ENCODE measurements at places on chromosomes 1 and 21.

DNA sequence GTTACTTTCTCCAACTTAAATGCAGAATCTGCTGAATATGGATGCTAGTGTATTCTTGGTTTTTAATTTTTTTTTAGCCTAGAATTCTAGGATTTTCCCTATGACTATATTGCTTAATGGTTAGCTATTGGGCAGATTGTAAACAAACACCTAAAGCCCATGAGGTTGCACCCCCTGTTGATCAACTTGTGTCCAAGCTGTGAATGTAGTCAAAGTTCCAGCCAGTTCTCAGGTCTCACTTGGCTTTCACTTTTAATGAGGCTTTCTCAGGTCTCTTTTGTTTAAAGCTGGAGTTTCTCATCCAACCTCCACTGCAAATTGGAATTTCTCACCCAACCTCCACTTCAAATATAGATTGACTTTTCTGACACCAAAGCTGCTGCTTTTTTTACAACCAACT lies 35.9 kb downstream of the FCER1A start:
- DNase-seq = no peak
- no peak overlapping the region for H3K27ac ChIP-seq
- H3K4me3 ChIP-seq = no peak overlapping the region
- H3K36me3 ChIP-seq = no peaks in the 10 kb centered on the region
- no peaks in the 10 kb centered on the region for H3K27me3 ChIP-seq

DNA sequence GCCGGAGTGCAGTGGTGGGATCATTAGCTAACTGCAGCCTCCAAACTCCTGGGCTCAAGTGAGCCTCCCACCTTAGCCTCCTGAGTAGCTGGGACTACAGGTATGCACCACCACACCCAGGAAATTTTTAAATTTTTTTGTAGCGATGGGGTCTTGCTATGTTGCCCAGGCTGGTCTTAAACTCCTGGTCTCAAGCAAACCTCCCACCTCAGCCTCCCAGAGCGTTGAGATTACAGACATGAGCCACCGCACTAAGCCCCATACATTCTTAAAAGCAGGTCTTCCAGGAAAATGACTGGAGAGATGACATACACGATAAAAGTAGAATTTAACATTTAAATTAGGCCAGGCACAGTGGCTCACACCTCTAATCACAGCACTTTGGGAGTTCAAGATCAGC lies 13.4 kb downstream of the MTFR1L start:
- DNase-seq = no peak
- H3K4me3 ChIP-seq = no peak overlapping the region
- no peaks in the 10 kb centered on the region for H3K27me3 ChIP-seq
- H3K36me3 ChIP-seq = peaks cover 90% of the 10 kb centered on the region

GRCh38 chr21:39082656-39083376 lies 100.4 kb downstream of the PSMG1 start:
- H3K27me3 ChIP-seq = no peaks in the 10 kb centered on the region
- H3K27ac ChIP-seq = no peak overlapping the region
- H3K4me1 ChIP-seq = no peaks in the 10 kb centered on the region
- no peak for DNase-seq
- no peak overlapping the region for H3K4me3 ChIP-seq
- H3K36me3 ChIP-seq = no peaks in the 10 kb centered on the region

GRCh38 chr1:65425697-65426096 lies 5.2 kb downstream of the LEPR start:
- no peaks in the 10 kb centered on the region for H3K27me3 ChIP-seq
- H3K36me3 ChIP-seq = peaks cover 2% of the 10 kb centered on the region
- no peak for DNase-seq
- no peak overlapping the region for H3K4me3 ChIP-seq

DNA sequence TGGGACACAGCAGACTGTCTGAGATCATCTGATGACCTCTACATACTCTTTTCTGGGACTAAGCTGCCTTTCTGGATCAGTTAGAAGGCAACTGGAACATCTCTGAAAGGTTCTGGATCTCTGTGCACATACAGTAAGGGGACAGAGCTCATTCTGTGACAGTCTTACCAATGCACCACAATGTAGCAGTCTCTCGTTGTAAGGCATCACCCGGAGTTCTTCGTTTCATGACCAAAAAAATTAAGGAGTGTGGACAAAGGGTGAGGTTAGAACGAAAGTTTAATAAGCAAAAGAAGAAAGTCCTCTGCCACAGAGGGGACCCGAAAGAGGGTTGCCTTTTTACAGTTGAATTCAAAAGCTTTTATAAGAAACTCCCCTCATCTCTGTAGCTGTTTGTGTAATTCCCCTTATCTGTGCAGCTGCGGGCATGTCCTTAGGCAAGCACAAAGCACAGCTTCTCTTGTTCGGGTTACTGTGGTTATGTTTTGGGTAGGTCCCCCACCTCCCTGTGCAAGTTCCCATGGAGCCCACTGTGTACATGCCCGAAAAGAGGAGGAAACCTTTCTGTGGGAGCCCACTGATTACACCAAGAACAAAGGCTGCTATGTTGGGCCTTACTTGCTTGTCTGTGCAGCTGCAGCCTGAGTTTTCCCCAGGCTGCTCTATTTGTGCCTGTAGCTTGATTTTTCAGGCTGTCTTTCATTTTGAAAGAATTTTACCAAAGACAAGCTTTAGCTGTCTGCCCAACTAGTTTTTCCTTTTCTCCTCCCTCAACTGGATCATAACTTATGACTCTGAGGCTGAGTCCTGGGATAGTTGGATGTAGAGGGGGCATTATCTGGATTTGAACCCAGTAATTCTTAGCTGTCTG lies 53.1 kb upstream of the CACNA1E start:
- H3K4me3 ChIP-seq = no peak overlapping the region
- peaks cover 2% of the 10 kb centered on the region for H3K4me1 ChIP-seq
- DNase-seq = no peak
- no peaks in the 10 kb centered on the region for H3K27me3 ChIP-seq
- H3K36me3 ChIP-seq = no peaks in the 10 kb centered on the region

GRCh38 chr1:111904478-111905218 lies 84.8 kb downstream of the KCND3 start:
- H3K27me3 ChIP-seq = no peaks in the 10 kb centered on the region
- H3K36me3 ChIP-seq = no peaks in the 10 kb centered on the region
- peaks cover 37% of the 10 kb centered on the region for H3K4me1 ChIP-seq
- H3K4me3 ChIP-seq = no peak overlapping the region
- H3K27ac ChIP-seq = peak overlapping the region; percentile 62
- peak; percentile 53 for DNase-seq

DNA sequence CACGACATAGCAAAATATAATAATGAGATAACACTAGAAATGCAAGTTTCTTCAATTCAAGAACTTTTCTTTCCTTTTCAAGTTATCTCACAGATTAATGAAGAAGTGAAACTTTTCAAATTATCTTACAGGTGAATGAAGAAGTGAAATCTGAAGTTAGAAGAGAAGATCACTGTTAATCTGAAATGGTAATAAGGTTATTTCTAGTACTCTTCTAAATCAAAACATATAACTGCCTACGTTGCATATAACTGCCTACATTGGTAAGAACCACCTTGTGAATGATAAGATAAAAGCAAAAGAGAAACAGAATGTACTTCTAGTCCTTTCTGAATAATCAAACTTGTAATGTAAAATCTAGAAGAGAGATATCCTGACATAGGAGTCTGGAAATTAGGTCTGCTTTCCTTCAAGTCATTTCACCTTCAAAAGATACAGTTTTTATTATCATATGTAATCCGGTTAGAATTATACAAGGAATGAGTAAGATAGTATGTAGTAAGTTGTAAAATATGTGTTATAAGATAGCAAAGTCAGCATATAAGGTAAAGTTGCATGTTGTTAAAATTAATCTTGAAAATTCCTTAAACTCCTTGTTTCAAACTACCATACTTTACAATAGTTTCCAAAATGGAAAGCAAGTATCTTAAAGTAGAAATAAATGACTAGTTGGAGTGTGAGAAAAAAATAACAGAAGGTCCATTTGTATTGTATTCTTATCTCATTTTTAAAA lies 522.4 kb upstream of the ZRANB2 start:
- no peak overlapping the region for H3K27ac ChIP-seq
- H3K4me3 ChIP-seq = no peak overlapping the region
- DNase-seq = no peak
- H3K4me1 ChIP-seq = no peaks in the 10 kb centered on the region

GRCh38 chr1:153567621-153568366 lies 2.1 kb upstream of the S100A2 start:
- H3K27ac ChIP-seq = peak overlapping the region; percentile 29
- no peaks in the 10 kb centered on the region for H3K27me3 ChIP-seq
- no peak overlapping the region for H3K4me3 ChIP-seq
- no peak for DNase-seq
- peaks cover 26% of the 10 kb centered on the region for H3K4me1 ChIP-seq
- H3K36me3 ChIP-seq = no peaks in the 10 kb centered on the region

DNA sequence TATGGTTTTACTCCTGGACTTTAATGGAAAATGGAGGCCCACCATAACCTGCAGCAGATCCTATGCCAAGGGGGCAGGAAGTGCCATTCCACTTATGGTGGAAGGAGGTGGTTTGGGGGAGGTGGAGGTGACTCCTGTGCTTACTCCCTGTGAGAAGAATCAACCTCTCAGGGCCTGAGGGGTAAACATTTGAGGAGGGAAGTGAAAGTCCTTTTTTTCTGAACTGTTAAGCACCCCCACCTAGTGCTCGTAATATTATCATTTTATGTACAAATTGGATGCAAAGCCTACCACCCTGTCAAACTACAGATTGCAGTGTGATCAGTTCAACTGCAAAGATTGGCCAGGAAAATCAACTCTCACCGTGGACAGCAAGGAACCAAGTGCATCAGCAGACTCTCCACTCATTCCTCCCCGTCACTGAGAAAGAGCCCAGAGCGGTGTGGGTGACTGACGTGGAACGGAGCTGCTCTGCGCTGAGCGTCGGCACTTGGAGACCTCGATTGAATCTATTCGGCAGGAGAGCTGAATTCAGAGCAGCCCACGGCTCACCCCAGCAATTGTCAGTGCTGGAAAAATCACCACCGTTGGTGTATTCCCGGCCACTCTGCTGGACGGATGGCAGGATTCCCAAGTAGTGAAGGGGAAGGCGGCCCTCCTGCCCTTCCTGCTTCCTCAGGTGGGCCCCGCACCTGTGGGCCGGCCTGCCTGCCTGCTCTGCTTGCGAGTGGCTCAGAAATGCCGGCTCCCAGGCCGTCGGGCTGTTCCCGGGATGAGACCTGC lies 46.8 kb upstream of the COX20 start:
- H3K36me3 ChIP-seq = no peaks in the 10 kb centered on the region
- no peak overlapping the region for H3K4me3 ChIP-seq
- DNase-seq = no peak

GRCh38 chr1:192530254-192530653 lies 45.3 kb upstream of the RGS1 start:
- no peak for DNase-seq
- H3K27ac ChIP-seq = no peak overlapping the region
- peaks cover 5% of the 10 kb centered on the region for H3K4me1 ChIP-seq
- H3K27me3 ChIP-seq = no peaks in the 10 kb centered on the region
